ENCODE measurements at places on chromosomes 6 and 20.

- peak; percentile 69 for DNase-seq
These were observed 4.2 kb downstream of the PRSS16 start for GRCh38 chr6:27251606-27252251.

- DNase-seq, result no peak
These were observed 7.3 kb upstream of the MDFI start for GRCh38 chr6:41630946-41631345.

DNA sequence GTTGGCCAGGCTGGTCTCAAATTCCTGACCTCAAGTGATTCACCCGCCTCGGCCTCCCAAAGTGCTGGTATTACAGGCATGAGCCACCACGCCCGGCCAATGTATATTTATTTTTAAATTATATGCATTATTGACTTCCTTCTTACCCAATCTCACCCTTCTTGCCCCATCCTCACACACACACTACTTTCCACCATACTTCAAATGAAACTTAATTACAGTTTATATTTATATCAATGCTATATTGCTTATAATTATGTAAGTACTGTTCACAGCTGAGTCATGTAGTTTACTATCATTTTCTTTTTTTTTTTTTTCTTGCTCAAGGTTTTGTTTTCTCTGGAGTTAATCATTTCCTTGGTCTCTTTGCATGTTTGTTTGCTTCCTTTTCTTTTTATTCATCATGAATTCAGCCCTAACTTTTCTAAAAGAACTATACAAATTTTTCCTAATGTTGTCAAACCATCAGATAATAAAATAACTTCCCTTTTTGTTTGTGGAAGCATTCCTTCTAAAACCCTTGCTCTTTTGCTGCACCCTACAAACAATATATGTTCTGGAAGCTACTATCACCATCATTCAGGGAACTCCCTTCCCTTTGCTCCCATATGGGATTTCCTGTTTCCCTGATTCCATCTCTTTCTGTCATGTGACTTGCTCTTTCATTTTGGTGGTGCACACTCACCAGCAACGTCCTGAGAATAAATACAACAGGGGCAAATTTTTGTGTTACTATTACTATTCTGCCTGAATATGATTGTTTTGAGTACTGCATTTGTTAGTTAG lies 201.7 kb upstream of the SASH1 start:
- DNase-seq, result no peak

DNA sequence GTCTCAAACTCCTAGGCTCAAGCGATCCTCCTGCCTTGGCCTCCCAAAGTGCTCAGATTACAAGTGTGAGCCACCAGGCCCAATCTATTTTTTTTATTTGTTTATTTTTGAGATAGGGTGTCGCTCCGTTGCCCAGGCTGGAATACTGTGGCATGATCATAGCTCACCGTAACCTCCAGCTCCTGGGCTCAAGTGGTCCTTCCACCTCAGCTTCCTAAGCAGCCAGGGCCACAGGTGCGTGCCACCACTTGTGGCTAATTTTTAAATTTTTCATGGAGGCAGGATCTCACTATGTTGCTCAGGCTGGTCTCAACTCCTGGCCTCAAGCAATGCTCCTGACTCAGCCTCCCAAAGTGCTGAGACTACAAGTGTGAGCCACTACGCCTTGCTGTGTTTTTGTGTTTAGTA lies 9.8 kb downstream of the KIF3B start:
- no peak for DNase-seq

DNA sequence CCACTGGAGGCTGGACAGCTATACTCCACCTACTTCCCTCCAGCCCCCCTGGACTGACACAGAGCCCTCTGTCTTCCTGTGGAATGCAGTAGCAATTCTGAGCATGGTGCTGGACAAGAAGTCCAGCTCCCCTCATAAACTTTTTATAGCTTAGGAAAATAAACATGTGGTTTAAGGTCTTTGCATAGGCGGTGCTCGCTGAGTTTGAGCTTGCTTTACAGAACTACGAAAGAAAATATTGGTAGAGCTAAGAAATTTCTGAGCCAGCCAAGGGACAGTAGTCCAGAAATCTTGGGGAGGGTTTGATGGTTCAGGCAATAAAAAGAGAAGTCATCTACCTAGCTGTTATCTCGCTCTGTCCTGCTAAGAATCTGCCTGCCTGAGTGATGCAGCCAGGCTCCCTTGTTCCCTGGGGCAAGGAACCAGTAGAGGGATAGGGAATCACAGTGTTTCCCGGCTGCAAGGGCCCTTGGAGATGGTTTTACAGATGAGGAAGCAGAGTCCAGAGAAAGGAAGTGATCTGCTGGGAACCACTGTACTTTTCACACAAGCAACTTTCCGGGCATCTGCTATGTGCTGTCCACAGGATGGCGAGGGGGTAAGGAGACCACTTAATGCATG lies 343.4 kb downstream of the CDC5L start:
- DNase-seq, result no peak

- DNase-seq, result no peak
These were observed 93.8 kb upstream of the RNF217 start for GRCh38 chr6:124868481-124868880.

- DNase-seq, result no peak
These were observed 11.2 kb downstream of the CNBD2 start for GRCh38 chr20:35979544-35979943.

- no peak for DNase-seq
These were observed 96.2 kb downstream of the PSMG4 start for GRCh38 chr6:3355011-3355357.

- peak; percentile 15 for DNase-seq
These were observed 730 bp downstream of the PARD6B start for GRCh38 chr20:50731930-50732690.

GRCh38 chr6:58419321-58419720 lies 1101.9 kb downstream of the PRIM2 start:
- no peak for DNase-seq

GRCh38 chr20:61659994-61660346 lies 405.7 kb downstream of the TAF4 start:
- DNase-seq, result no peak

DNA sequence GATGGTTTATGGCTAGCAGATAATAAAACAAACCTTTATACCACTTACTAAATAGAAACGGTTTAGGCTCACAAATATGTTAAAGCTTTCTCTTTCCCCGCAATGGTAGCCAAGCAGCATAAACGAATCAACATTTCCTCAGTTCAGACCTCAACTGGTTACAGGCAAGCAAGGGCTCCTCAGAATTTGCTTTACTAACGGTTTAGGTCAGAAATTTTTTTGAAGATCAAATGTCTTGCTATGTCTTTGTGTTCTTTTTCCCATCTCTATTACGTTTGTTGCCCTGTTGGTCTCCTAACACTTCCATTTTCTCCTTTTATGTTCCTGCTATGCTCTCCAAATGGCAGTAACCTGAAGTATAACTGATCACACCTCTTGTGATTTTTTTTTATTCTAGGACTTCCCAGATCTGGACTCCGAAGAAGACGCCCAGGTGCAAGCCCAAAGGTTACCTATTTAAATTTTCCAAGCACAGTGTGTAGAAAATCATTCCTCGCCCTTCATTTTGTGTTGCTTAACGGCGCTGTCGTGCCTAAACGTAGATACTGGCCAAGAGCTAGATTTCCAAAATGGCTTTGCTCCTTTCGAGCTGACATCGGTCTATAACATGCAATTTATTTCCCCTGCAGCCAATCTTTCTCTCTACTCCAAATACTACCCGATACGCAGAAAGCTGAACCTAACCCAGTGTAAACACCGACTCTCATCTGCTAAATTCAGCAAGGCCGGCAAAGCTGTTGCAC lies 717 bp upstream of the ASF1A start:
- peak; percentile 79 for DNase-seq

DNA sequence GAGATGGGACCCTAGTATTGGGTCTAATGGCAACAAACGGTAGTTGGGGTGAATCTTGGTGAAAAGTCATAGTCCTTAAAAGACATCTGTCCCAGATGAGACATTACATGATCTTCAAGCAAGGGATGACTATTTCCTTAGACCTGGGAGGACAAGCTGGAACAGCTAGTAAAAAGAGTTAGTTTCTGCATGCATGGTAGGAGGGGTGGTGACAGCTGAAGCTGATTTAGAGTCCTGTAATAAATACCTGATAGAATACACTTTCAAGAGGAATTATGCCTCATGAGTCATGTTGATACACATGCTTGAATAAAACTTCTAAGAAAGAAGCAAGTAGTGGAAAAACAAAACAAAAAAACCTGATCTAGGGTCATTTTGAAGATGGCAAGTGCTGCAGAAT lies 247.4 kb downstream of the CD109 start:
- DNase-seq, result no peak

DNA sequence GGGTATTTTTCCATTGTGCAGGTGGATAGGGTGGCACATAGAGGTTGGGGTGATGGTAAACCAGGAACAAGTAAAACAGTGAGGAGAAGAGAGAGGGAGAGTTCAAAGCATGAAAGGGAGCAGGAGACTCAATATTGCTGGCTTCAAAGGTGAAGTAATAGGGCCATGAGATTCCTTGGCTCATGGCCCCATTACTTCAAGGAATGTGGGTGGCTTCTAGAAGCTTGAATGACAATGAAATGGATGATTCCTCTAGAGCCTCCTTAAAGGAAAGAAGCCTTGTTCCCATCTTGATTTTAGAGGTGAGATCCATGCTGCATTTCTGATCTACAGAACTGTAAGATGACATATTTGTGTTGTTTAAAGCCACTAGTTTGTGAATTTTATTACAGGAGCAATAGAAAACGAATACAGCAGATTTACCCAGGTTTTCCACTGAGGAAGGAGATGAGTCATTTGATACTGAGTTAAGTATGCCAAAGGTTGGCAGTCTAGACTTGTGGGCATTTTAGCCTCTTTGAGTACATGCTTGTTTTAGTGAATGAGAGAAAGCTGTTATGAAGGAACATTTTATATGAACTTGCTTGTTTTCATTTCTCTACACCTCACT lies 110.4 kb downstream of the PLCB4 start:
- DNase-seq, result no peak

GRCh38 chr6:25233226-25233625 lies 45.9 kb upstream of the CARMIL1 start:
- no peak for DNase-seq

DNA sequence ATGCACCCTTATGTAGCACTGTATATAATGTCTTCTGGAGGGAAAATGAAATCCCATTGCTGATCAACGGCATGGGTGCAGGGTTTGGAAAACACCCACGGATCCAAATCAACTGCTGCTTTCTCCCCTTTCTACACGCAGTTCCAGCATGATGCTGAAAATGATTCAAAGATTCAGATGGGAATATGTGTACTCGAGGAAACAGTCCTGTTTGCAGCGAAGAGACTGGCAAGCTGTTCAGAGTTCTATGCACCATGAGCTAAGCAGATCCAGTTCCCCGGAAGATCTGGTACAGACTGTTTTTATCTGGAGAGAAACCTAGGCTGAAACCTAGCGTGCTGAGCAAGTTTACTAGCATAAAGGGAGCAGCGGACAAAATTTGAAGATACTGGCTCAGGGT lies 47.9 kb upstream of the CDH4 start:
- DNase-seq, result no peak

DNA sequence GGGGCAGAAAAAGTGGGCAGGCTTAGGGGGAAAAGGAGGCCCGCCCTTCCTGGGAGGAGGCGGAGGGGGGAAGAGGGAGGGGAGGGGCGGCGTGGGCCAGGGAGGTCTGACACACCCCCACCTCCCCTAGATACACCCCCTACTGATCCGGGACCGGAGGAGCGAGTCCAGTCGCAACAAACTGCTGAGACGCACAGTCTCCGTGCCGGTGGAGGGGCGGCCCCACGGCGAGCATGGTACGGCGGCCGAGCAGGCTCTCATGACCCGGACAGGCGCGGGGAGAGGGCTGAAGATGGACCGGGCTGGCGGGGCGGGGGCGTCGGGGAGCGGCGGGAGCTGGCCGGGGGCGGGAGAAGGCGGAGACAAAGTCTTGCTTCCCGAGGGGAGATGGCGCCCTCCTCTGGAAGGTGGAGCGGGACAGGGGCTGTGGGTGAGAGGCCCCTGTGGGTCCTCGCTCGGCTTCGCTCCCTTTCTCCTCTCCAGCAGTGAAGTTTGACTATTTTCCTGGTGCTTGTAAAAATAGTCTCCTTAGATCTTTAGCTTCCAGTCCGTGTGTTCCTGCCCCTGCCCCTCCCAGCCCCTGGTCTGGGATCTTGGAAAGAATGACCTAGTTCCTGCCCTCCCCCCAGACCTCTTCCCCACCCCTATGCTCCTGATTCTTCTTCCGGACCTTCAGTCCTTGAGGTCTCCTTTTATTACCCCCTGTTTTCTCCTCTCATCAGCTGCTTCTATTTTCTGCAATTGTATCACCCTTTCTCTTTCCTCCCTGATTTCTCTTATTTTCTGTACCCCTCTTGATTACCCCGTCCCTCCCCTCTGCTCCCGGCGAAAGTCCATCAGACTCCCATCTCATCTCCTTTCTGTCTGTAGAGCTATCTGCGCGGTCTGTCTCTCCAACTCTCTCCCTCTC lies 6.1 kb downstream of the SYNGAP1 start:
- DNase-seq, result peak; percentile 62

DNA sequence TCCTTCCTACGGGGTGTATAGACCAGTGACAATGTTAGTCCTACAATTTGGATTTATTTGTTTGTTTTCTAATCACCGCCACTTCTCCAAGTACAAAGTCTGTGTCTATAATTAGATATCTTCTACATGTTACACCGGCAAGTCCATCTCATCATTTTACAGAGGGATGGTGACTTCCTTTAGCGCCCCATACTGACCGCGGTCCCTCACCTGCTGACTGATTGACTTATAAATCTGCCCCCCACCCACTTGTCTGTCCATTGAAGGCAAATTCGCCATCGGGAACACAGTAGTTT lies 8.9 kb upstream of the NR2E1 start:
- no peak for DNase-seq

DNA sequence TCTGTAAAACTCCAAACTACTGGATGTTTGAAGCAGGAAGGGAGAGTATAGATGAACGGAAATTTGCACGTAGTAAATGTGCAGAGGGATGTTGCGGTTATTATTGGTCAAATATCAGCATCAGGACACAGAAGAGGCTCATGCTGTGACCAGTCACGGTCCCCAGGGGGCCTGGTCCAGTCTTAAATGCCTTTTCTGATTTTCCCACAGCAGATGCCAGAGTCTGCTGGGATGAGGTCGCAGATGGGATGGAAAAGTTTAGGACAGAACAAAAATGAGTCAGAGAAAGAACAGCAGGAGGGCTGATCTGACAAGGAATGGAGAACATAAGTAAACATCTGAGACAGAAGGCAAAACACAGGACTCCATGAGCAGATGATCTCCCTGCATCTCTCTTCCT lies 11.7 kb upstream of the SIRPG start:
- DNase-seq, result no peak

- peak; percentile 97 for DNase-seq
These were observed at the start of the genes RPS18 and VPS52 for GRCh38 chr6:33271468-33272274. RPS18 (plus strand) TSS chr6:33272075; CDS start chr6:33272120, 45 bp downstream. VPS52 (minus strand) TSS chr6:33271876; CDS start chr6:33271675, 201 bp downstream.

Data from NCI-H2171 (cell line).